ENCODE measurements at places on chromosomes 16 and 17.

- DNase-seq = no peak
Observed at GRCh38 chr17:72135546-72136325, 14.9 kb downstream of the SOX9 start.

GRCh38 chr17:79457376-79457775 lies 153.5 kb downstream of the RBFOX3 start:
- no peak for DNase-seq

GRCh38 chr16:4936991-4937781 lies at the start of gene PPL:
Gene PPL, minus strand, starts transcription at chr16:4937148. Its CDS starts 103 bp downstream, at chr16:4937045.
- DNase-seq = no peak

- DNase-seq = no peak
Observed at GRCh38 chr16:56911771-56912571, 20.0 kb upstream of the HERPUD1 start.

DNA sequence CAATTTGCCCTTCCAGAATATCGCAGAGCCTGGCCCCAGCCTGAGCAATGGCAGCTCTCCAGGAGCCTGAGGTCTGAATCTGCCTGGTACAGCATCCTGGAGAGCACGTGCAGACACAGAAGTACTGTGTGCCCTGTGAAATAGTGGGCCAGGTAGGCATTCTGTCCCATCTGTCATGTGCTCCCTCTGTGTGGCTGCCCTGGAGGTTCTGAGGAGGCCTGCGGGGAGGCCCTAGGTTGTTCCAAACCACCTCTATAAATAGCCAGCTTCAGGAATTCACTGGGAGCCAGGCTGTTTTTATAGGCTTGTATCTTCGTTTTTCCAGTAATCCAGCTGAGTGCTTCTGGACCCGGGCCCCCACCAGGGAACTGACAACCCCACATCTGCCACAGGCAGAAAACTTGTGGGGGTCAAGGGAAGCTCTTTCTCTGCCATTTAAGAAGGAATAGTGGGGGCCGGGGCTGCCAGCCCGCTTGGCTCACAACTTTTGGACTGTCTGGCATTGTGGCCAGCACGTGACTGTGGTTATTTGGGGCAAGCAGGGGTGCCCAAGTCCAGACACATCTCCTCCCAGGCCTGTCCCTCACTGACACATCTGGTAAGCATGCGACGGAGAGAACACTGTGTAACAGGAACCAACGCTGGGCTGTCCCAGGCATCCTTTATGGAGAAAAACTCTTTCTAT lies 356.3 kb upstream of the TNRC6C start:
- no peak for DNase-seq

- no peak for DNase-seq
Observed at GRCh38 chr16:67922221-67922620, 9.4 kb downstream of the CTRL start.

GRCh38 chr16:87702325-87702811 lies 63.4 kb downstream of the KLHDC4 start:
- DNase-seq = peak; percentile 16

DNA sequence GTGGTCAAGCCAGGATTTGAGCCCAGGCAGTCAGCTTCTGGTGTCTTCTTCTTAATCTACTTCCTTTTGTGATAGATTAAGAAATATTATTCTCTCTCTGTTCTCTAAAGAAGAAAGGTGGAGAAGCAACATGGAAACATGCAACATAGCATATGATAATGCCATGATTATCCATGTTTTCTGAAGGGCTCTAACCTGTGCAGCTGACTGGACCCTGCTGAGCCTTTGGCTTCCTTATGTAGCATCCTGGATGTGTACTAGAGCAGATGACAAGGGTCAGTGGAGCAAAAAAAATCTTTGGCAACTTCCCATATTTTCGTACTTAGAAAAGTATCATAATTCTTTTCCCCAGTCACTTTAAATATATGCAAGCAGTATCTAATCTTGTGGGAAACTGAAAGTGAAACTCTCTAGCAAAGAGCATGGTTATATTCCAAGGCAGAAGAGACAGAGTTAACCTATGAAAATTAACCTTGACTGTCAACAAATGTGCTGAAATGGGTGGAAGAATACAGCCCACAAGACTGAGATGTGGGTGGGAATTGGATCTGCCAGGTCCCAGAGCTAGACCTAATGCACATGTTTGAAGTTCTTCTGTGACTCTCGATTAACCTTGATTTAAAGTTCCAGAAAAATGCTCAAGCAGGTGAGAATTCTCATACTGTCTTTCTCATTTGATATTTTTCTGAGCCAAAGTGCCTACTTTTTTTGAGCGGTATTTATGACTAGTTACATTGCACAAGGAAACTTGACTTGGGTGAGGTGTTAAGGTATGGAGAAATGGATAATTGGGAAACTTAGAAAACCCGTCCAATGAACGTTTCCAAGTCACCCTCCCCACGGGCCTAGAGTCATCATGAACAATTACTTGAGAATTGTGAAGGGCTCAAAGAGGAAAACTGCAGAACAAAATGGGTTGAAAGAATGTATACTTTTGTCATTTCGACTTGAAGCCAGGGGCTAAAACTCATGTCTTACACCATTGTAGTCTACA lies 248.6 kb downstream of the FTO start:
- no peak for DNase-seq

DNA sequence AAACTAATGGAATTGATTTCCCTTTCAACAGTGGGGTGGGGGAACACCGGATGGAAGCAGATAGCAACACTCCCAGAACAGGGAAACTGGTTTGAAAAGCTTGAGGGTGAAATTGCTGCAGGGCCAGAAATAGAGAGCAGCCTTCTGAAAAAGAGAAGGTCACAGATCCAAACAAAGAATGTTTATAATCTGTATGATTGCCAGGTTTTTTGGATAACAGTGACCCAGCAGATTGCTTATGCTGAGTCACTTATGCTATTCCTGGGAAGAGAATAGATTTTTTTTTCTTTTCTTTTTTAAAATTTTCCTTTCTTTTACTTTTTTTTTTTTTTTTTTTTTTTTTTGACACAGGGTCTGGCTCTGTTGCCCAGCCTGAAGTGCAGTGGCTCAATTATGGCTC lies 641.3 kb downstream of the KCNJ2 start:
- no peak for DNase-seq

DNA sequence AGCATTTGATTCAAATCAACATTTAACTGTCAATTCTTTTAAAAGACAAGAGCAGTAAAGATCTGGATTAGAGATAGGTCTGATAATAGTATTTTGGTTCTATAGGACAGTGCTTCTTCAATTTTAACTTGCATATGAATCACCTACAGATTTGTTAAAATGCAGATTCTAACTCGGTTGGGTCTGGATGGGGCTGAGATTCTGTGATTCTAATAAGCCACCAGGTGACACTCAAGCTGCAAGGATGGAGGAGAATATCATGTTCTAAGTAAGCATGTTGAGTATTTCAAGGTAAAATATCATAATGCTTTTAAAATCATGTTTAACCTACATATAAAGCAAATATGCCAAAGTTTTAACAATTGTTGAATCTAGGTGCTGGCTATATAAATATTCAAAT lies 15.8 kb downstream of the TSPOAP1 start:
- DNase-seq = no peak

- peak; percentile 93 for DNase-seq
Observed at GRCh38 chr17:43388359-43389045, 10.3 kb upstream of the ARL4D start.

DNA sequence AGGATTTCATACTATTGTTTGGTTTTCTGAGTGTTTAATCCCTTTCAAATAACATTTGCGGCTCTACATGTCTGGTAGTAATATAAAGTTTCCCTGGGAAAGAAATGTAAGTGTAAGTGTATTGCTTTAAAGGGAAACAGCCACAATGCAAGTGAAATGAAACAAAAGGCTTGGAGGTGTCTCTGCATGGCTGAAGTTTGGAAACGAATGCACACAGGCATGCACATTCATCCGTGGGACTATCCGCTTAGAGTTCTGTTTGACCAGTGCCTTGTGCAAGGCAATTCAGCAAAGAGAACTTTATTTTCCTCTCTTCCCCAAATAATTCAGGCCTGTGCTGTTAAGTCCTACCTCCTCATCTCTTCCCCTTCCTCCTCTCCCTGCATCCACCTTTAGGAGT lies 56.1 kb upstream of the MRTFB start:
- DNase-seq = no peak

DNA sequence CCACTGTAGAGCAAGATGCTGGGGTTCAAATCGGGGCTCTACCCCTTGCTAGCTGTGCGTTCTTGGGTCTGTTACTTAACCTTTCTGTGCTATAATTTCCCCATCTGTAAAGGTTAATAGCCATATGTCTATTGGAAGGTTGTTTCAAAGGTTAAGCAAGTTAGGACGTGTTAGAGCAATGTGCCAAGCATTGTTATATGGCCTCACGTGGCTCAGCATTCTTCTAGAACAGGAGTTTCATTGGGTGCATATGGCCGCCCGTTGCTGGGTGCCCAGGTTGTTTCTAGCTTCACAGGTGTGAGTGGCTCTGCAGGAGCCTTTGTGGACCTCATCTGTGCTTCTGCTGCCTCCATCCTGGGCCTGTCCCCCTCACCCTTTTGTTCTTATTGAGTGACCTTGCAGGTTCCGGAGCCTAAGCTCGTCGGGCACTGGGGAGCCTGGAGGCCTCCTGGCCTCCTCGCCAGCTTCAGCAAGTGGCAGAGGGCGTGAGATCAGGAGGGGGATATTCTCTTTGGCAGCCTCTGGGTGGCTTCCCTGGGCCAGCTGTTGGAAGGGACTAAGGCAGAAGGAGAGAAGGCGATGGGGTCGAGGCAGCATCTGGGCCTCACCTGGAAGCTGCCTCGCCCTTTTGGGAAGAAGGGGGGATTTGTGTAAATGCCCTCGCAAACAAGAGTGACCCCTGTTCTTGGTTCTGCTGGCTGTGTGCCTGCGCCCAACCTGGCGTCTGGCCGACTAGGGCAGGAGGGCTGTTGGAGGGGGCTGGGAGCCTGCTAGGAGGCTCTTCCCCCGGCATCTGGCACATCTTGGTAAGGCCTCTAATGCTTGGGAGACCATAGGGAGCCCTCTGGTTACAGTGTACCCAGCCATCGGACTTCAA lies 80.2 kb upstream of the CIBAR2 start:
- DNase-seq = no peak

DNA sequence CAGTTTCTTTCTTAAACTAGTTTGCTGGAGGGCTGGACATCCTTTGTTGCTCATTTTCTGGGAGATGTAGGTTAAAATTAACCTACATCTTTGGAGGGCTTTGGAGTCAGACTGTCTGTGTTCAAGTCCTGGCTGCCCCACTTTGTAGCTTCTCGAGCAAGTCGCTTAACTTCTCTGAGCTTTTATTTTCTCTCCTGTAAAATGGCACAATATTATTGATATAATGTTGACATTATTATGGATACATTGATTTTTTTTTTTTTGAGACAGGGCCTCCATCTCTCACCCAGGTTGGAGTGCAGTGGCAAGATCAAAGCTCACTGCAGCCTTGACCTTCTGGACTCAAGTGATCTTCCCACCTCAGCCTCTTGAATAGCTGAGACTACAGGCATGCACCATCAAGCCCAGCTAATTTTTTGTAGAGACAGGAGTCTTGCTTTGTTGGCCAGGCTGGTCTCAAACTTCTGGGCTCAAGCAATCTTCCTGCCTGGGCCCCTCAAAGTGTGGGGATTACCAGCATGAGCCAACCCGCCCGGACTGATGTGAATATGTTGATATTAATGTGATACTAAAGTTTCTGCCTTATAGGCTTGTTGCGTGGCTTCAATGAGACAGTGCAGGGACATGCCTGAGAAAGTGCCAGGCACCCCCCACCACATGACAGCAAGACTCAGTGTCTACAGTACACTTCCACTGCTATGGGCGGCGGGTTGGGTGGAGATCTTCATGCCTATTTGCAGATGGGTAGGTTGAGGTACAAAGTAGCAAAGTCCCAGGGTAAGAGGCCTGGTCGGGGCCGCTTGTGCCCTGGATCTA lies 31.6 kb upstream of the RMI2 start:
- DNase-seq = no peak

- no peak for DNase-seq
Observed at GRCh38 chr17:62017496-62017895, 47.6 kb downstream of the MED13 start.

GRCh38 chr17:41837761-41838538 lies at the start of gene KLHL10:
Gene KLHL10, plus strand, starts transcription at chr17:41837825. Its CDS starts 108 bp downstream, at chr17:41837933.
- no peak for DNase-seq
